ENCODE measurements at places on chromosomes 16 and 17.

- no peak for DNase-seq
These were observed 35.2 kb downstream of the MPHOSPH6 start for GRCh38 chr16:82134846-82135245.

DNA sequence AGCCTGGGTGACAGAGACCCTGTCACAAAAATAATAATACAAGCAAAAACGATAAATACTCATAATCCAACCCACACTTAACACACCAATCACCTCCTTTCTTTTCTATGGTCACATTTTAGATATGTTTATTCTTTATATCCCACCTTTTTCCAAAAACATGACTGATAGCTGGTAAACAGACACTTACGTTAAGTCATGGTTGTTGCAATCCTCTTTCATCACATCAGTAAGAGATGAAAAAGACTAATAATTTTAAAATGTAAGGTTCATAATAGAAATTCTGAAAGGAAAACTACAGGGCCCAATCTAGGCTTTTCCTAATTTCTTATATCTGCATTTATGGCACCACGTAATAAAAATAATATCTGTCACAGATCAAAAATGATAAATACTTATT is 10.2 kb downstream of the SMURF2 start:
- no peak for DNase-seq

GRCh38 chr17:9195961-9196670 is 174.8 kb downstream of the NTN1 start:
- no peak for DNase-seq

DNA sequence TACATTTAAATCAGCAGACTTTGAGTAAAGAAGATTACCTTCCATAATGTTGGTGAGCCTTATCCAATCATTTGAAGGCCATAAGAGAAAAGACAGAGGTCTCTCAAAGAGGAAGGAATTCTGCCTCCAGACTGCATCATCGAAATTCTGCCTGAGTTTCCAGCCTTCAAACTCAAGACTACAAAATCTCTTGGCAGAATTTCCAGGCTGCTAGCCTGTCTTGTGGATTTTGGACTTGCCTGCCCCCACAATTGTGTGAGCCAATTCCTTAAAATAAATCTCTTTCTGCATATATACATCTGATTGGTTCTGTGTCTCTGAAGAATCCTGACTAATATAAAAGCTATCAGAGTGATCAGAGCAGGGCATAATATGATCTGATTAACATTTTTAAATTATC is 216.6 kb upstream of the CPHXL start:
- no peak for DNase-seq

GRCh38 chr16:55443434-55444346 is 35.3 kb upstream of the MMP2 start:
- DNase-seq = no peak

DNA sequence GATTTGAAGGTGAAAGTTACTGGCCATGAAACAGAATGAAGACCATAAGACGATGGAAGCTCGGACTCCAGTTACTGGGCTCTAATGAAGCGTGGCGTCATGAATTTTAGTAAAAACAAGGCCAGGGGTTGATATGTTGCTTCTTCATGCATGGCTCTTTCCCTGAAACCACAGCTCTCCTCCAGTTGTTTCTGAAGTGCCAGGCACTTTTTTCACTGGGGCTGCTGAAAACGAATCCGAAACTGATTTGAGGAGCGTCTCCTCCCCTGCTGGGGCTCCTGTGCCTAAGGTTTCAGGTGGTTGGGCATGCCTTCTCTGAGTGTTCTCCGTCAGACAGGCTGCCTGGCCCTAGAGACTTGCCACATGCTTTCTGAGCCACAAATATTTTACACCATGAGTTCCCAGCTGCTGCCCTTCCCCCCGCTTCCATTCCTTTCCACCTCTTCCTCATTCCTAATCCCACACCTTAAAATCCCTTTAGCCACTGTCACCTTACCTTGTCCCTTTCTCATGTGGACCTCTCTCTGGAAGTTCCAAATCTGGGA is 3.7 kb upstream of the MYL4 start:
- DNase-seq = no peak

DNA sequence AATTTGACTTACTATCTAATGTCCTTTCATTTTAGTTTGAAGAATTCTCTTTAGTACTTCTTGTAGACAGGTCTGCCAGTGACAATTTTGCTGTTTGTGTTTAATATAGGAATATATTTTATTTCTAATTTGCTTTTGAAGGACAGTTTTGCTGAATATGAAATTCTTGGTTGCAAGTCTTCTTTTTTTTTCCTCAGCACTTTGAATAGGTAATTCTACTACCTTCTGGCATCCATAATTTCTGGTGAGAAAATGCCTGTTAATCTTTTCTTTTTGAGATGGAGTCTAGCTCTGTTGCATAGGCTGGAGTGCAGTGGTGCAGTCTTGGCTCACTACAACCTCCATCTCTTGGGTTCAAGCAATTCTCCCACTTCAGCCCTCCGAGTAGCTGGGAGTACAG is 25.2 kb upstream of the CCL22 start:
- DNase-seq = no peak

- no peak for DNase-seq
These were observed 2.6 kb downstream of the STXBP4 start for GRCh38 chr17:54971147-54971546.

- DNase-seq = no peak
These were observed 125.7 kb upstream of the CORO6 start for GRCh38 chr17:29748400-29748799.

DNA sequence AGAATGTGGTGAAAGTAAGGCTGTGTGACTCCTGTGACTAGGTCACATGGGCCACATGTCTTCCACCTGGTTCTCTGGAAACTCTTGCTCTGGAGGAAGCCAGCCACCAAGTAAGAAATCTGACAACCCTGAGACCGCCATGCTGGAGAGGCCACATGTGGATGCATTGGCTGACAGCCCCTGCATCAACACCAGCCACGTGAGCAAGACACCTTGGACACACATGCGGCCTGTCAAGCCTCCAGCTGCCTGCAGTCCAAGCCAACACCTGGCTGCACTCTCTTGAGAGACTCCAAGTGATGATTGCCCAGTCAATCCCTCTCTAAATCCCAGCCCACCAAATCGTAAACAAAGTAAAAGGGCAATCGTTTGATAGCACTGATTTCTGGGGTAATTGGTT is 112.6 kb downstream of the FOXL1 start:
- no peak for DNase-seq

- no peak for DNase-seq
These were observed 4.8 kb downstream of the TBC1D16 start for GRCh38 chr17:80030730-80031410.

DNA sequence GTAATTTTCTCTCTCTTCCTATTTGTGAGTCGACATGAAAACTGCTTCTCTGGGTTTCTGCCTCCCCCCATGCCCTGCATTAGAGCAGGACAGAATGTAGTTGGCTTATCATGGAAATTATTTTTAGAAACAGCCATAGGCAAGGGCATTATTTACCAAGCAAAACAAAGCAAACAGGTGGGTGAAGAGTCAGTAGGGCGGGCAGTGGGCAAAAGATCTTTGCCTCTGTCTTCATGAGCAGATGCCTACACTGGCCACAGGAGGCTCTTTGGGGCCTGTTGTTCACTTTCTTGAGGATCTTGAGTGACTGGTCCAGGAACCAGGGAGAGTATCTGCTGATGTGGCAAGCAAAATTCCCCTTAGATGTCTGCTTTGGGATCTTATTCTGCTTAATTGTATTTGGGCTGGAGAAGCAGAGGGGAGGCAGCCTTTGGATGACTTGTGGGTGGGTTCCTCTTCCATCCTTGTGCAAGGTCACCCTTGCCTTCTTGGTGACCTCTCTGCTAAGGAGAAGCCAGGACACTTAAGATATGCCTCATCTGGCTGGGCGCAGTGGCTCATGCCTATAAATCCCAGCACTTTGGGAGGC is 42.5 kb upstream of the CLEC19A start:
- DNase-seq = no peak

DNA sequence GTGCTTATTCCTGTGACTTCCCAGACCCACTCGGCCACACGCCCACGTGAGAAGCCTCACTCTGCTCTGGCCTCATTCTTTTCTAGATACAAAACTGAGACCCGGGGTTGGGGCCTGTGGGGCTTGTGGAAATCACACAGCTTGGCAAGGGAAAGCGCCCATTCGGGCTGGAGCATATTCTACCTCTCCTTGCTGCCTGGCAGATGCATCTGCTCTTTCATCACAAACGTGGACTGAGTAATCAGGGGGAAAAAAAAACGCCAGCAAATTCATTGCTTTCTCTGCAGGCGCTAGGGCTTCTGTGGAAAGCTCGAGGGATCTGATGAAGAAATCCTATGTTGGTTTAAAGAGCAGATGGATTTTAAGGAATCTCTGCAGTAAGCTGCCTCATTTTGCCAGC is 44.4 kb downstream of the DNAH9 start:
- DNase-seq = no peak

- DNase-seq = no peak
These were observed 177.7 kb downstream of the TMEM132E start for GRCh38 chr17:34757106-34757505.

- DNase-seq = no peak
These were observed 8.2 kb downstream of the ADCY7 start for GRCh38 chr16:50274326-50275097.

GRCh38 chr17:67837965-67838364 is 12.7 kb downstream of the BPTF start:
- DNase-seq = no peak

DNA sequence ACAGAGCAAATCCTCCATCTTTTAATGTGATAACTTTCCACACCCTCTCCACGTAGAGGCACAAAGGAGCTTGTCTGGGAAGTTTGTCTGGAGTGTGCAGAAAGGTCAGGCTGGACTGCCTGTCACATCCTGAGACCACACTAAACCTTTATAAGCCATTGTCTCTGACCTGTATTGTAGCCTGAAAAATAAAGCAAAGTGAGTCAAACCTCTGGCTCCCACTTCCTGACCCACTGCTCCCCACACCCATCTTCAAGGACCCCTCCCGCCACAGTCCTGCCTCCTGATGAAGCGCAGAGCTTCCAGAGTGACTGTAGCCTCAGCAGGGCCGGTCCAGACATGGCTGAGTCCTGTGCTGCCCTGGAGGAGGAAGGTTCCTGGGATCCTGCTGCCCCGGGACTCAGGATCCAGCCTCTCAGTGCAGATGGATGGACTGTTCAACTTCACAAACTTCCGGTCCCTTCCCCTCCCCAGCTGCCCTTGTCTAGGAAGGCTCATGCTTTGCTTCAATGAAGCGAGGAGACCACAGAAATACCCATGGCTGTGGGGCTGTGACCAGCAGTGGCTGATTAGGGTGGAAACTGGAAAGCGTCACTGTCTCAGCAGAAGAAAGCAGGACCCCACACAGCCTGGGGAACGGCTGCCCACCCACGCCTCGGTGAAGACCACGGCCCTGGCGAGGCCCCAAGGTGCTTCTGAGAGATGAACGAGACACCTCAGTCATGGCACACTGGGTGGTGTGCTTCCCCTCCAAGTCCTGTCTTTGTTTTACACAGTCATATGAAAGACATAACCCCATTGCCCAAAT is 30.9 kb upstream of the CLEC18B start:
- DNase-seq = no peak

DNA sequence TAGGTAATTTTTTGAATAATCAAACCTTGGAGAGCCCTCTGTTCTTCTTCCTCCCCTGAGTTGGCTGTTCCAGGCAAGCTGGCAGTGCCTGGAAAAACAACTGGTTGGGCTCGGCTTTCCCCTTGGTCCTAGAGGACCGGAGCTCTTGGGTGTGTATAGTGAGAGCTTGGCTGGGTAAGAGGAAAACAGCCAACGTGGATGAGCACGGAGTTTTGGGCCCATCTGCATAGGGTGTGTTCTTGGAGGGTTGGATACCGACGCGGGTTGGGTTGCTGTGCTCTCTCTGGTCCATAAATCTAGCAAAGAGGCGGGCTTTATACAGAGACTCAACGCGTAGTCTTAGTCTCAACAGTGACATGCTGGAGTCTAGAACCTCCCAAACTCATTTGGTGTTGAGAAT is 23.2 kb downstream of the ITGB3 start:
- peak; percentile 90 for DNase-seq

GRCh38 chr16:62190426-62190825 is 154.2 kb upstream of the CDH8 start:
- no peak for DNase-seq

DNA sequence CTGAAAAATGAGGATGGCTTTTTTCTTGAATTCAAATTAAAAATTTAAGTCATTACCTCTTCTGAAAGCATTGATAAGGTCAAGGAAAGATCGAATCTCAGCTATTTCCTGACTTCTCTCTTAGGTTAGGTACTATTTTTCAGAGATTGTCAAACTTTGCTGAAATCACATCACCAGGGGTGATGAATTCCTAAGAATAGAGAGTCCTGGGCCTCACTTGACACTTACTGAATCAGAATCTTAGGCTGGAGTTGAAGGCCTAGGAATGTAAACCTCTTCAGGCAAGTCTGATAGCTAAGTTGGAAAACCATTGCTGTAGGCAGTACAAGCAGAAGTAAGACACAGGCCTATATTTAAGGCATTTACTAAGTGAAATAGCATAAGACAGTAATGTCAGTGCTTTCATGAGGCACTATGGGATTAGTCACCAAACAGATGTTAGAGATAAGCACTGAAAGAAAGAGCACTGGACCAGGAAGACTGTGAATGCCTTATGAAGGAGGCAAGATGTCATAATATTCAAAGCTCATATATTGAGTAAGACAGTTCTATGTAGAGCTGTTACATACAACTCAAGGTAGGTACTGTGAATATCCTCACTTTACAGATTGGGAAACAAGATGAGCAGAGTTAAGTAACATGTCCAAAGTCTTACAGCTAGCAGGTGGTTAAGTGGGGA is 21.5 kb downstream of the DCAF7 start:
- no peak for DNase-seq

DNA sequence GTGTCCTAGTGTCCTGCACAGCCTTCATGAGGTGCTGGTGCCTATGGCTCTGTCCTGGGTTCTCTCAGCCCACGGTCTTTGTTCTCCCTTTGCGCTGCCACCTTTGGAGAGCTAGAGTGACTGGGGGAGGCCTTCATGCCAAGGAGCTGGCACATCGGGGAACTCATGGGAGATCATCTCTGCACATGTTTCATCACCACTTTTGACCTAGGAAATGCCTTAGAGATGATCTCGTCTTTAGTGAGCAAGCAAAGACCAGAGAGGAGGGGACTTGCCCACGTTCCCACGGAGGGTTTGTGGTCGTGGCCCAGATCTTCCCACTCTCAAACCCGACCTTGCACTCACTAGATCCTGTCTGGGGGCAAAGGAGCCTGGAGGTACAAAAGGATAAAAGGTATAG is 23.5 kb downstream of the TBX4 start:
- DNase-seq = no peak

- no peak for DNase-seq
These were observed 26.4 kb upstream of the LONP2 start for GRCh38 chr16:48217708-48218107.

GRCh38 chr16:4936991-4937781 is at the start of gene PPL:
Gene PPL (minus strand): TSS chr16:4937148. CDS start chr16:4937045, 103 bp downstream.
- no peak for DNase-seq

Measured in lung microvascular endothelial cell (primary cell).